ENCODE measurements at places on chromosomes 5 and 9. TPM values are rescaled to one million over a fixed set of nuclear protein-coding genes. Genes with fewer than 3 reads are reported as not detected.

DNA sequence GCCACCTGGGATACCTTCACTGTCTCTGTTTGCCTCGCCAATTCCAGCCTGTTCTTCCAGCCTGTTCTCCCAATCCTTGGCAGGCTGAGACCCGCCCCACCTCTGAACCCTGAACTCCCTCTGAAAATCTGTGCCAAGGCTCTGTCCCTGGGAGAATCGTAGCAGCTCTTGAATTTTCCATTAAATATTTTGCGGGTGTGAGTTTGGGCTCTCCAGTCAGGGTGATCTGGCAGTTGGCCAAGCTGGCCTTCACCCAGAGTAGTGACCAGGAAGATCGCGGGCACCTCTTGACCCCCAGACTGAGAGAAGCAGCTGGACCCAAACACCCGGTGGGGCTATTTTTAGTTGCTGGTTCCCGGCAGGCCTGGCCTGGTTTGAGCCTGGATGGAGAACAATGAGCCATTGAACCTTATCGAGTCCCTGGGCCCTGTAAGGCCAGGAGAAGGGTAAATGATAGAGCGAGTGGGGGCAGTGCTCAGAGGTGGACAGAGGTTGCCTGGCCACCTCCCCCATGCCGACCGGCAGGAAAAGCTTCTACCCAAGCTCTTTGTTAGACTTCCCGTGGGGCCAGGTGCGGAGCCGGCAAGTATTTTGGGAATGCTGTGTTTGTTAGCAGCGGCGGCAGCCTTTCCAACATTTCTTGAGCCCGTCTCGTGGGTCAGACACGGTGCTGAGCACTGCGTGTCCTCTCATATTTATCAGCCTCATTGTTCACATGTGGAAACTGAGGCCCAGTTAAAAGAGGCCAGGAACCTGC is 146.2 kb downstream of the RGS3 start:
- DNase-seq, result no peak
- H3K27me3 ChIP-seq, result no peaks in the 10 kb centered on the region
- H3K4me1 ChIP-seq, result peaks cover 2% of the 10 kb centered on the region
- no peak overlapping the region for H3K27ac ChIP-seq
- no peaks in the 10 kb centered on the region for H3K36me3 ChIP-seq

DNA sequence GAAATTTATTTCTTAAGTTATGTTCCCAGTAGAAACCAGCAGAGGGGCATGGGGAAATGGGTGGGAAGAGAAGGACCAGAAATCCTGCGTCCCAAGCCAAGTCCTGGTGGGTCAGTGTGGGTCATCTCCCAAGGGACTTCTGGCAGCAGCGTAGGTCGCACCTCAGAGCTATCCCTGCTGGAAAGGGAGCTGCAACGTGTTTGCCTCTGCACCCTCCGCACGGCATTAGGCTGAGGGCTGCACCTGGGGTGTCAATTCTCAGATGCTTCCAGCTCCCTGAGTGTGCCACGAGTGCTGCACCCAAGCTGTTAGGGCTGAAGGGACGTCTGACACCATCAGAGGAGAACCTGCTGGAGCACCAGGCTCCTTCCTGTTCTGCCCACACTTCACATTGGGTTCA is 182.8 kb downstream of the CACNA1B start:
- no peak for DNase-seq
- no peak overlapping the region for H3K27ac ChIP-seq
- H3K4me3 ChIP-seq, result no peak overlapping the region
- H3K27me3 ChIP-seq, result no peaks in the 10 kb centered on the region
- no peaks in the 10 kb centered on the region for H3K36me3 ChIP-seq

DNA sequence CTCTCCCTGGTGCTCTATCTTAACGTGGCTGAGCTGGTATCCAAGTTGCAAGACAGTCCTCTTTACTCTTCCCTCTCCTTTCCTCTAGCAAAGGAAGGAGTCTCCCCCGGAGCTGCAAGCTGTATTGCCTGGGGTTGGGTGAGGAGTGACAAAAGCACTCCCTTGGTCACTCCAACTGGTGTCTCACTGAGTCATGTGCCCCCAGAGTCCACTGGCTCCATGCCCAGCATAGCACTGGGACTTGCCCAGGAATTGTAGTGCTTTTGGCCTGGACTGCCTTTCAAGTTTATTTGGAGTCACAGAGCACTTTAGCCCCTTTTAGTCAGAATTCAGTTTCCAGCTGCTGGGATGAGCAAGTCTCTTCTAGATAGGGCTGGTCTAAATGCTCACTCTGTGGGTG is 82.6 kb upstream of the FST start:
- H3K27me3 ChIP-seq, result no peaks in the 10 kb centered on the region
- no peak overlapping the region for H3K4me3 ChIP-seq
- no peaks in the 10 kb centered on the region for H3K36me3 ChIP-seq
- no peaks in the 10 kb centered on the region for H3K4me1 ChIP-seq

GRCh38 chr5:125987677-125988255 is 435.4 kb upstream of the GRAMD2B start:
- no peaks in the 10 kb centered on the region for H3K36me3 ChIP-seq
- no peaks in the 10 kb centered on the region for H3K4me1 ChIP-seq
- no peak overlapping the region for H3K27ac ChIP-seq

GRCh38 chr9:88529496-88529895 is 5.5 kb upstream of the NXNL2 start:
- H3K36me3 ChIP-seq, result no peaks in the 10 kb centered on the region
- no peaks in the 10 kb centered on the region for H3K4me1 ChIP-seq
- no peak overlapping the region for H3K27ac ChIP-seq
- DNase-seq, result no peak
- peaks cover 11% of the 10 kb centered on the region for H3K27me3 ChIP-seq
- no peak overlapping the region for H3K4me3 ChIP-seq

SLC46A2 gene
- total RNA-seq, result not detected

- H3K27me3 ChIP-seq, result peaks cover 3% of the 10 kb centered on the region
- peaks cover 18% of the 10 kb centered on the region for H3K4me1 ChIP-seq
- H3K27ac ChIP-seq, result no peak overlapping the region
- no peak overlapping the region for H3K4me3 ChIP-seq
Observed at GRCh38 chr5:95857185-95857945, 34.8 kb upstream of the GLRX start.

DNA sequence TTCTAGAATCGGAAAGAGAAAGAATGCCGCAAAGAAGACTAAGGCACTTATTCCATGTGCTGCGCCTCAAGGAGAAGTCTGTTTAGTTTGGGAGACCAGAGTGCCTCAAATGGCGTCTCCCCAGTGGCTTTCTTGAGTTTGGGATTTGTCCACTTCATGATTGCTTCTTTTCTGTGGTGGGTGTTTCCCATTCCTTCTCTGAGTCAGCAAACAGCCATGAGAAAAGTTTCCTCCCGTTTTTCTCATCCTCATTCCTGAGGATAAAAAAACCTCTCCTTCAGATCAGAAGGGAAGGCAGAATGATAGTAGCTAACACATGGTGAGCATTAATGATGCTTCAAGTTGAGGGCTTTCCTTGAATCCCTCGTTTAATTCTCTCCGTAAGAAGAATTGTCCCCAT is 275.9 kb upstream of the WWC1 start:
- no peak overlapping the region for H3K4me3 ChIP-seq
- no peak overlapping the region for H3K27ac ChIP-seq
- H3K4me1 ChIP-seq, result no peaks in the 10 kb centered on the region
- H3K27me3 ChIP-seq, result no peaks in the 10 kb centered on the region

GRCh38 chr5:131637694-131638093 is 2.7 kb upstream of the RAPGEF6 start:
- H3K36me3 ChIP-seq, result peaks cover 3% of the 10 kb centered on the region
- no peak overlapping the region for H3K27ac ChIP-seq
- H3K4me1 ChIP-seq, result peaks cover 37% of the 10 kb centered on the region
- H3K4me3 ChIP-seq, result no peak overlapping the region
- H3K27me3 ChIP-seq, result no peaks in the 10 kb centered on the region
- no peak for DNase-seq

- no peaks in the 10 kb centered on the region for H3K27me3 ChIP-seq
- DNase-seq, result no peak
- no peak overlapping the region for H3K4me3 ChIP-seq
- H3K4me1 ChIP-seq, result no peaks in the 10 kb centered on the region
Observed at GRCh38 chr9:4756420-4756819, 15.4 kb upstream of the AK3 start.

GRCh38 chr5:150783422-150783928 is 4.9 kb downstream of the SMIM3 start:
- no peak overlapping the region for H3K27ac ChIP-seq
- no peaks in the 10 kb centered on the region for H3K36me3 ChIP-seq
- H3K27me3 ChIP-seq, result peaks cover 18% of the 10 kb centered on the region

GRCh38 chr5:65144136-65144871 is 337.4 kb downstream of the ADAMTS6 start:
- H3K27me3 ChIP-seq, result no peaks in the 10 kb centered on the region
- DNase-seq, result no peak
- H3K4me3 ChIP-seq, result no peak overlapping the region

GRCh38 chr9:36325081-36325828 is 67.0 kb upstream of the GNE start:
- no peaks in the 10 kb centered on the region for H3K4me1 ChIP-seq
- no peak overlapping the region for H3K4me3 ChIP-seq
- no peaks in the 10 kb centered on the region for H3K36me3 ChIP-seq
- H3K27me3 ChIP-seq, result no peaks in the 10 kb centered on the region
- DNase-seq, result no peak

GRCh38 chr5:156913355-156913718 is 49.7 kb downstream of the TIMD4 start:
- peaks cover 30% of the 10 kb centered on the region for H3K4me1 ChIP-seq
- peak overlapping the region; percentile 69 for H3K27ac ChIP-seq
- no peaks in the 10 kb centered on the region for H3K36me3 ChIP-seq

- H3K27me3 ChIP-seq, result no peaks in the 10 kb centered on the region
- no peaks in the 10 kb centered on the region for H3K4me1 ChIP-seq
- no peak overlapping the region for H3K27ac ChIP-seq
- no peak for DNase-seq
Observed at GRCh38 chr9:118209343-118209742, 505.1 kb downstream of the TLR4 start.

- no peak for DNase-seq
- H3K27ac ChIP-seq, result no peak overlapping the region
Observed at GRCh38 chr9:73916016-73916673, 581.0 kb upstream of the RORB start.

All from B cell (primary cell).